CD4-positive, alpha-beta T cell treated with Interleukin-12 subunit alpha and Interleukin-12 subunit beta, for 1 hour (primary cell): ENCODE measurements at places on chromosomes 2 and 18.

- DNase-seq: no peak
Observed at GRCh38 chr2:223051693-223052289, at the start of gene KCNE4. Gene KCNE4, plus strand, starts transcription at chr2:223052190. Its CDS starts 641 bp downstream, at chr2:223052831.

DNA sequence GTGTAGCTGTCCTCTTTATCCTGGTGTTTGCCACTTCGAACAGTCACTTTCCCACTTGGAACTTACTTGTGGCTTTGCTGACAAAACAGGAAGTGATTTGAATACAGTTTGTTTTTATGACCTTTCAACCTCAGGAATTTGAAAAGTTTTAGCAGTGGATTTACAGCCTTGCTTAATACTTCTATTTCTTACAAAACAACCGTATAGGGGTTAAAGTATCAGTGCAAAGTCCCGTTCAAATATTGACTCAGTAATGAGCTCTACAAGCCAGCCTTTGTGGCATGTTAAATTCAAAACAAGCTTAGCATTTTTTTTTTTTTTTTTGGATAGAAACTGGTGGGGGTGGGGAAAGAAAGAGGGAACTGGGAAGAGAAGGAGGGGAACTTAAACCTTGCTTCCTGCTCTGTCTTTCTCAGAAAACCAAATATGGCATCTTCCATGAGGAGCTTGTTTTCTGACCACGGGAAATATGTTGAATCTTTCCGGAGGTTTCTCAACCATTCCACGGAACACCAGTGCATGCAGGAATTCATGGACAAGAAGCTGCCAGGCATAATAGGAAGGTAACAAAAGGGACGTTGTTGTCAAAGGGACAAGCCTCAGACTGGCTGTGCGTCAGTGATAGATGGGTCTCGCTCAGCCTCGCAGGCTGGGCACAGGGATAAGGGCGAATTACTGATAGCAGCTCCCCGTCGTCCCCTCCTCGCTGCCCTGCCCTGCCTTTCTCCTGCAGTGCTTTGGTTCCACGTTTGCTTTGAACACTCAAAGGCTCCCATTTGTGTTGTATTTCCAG lies at the start of gene HNMT:
Gene HNMT (plus strand): TSS at position 408 of the 793 bp plus-strand sequence. CDS start 19 bp downstream, at position 427.
- DNase-seq: no peak

- DNase-seq: no peak
Observed at GRCh38 chr18:3457261-3457724, 7.3 kb downstream of the TGIF1 start.

DNA sequence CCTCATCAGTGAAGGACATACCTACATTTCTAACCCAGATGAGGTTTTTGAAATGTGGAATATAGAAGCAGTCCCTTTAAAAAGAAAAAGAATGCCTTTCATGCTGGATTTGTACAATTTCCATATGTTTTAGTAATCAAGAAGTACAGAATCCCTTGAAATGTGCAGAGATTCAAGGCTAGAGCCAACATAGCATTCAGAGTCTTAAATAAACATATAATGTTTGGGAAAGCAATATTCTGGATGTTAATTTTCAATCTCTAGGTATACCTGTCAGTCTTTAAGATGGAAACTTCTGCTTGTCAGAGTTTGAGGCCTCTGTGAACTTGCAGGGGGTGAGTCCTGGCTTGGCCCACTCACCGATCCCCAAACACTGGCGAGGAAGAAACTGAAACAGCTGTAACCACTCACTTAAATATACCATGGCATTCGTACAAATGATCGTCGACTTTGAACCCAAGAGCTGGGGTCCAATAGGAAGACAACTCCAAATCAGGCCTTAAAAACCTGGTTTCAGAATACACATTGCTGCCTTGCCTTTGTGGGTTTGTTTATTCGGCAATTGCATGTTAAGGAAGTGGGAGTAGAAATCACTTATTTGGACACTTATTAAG lies 132.8 kb upstream of the NCK2 start:
- DNase-seq: no peak

- DNase-seq: no peak
Observed at GRCh38 chr2:23436346-23437098, 51.5 kb downstream of the KLHL29 start.

DNA sequence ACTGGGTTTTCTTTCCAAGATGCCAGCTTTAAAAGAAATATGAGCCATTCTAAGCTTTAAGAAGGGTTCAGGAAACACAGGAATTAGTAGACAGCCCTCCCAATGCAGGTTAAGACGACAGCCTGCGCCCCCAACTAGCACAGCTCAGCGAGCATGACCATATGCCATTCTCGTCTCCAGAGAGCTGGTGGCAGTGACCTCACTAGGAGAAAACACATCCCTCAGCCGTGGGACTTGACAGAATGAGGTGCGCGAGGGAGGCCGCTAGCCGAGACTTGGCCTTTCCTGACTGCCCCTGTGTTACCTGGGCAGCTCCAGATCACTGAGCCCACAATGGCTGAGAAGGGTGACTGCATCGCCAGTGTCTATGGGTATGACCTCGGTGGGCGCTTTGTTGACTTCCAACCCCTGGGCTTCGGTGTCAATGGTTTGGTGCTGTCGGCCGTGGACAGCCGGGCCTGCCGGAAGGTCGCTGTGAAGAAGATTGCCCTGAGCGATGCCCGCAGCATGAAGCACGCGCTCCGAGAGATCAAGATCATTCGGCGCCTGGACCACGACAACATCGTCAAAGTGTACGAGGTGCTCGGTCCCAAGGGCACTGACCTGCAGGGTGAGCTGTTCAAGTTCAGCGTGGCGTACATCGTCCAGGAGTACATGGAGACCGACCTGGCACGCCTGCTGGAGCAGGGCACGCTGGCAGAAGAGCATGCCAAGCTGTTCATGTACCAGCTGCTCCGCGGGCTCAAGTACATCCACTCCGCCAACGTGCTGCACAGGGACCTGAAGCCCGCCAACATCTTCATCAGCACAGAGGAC lies 103.9 kb downstream of the MAPK4 start:
- DNase-seq: no peak

- no peak for DNase-seq
Observed at GRCh38 chr2:222142027-222142426, 156.8 kb downstream of the PAX3 start.

GRCh38 chr2:138722316-138722715 lies 57.9 kb downstream of the NXPH2 start:
- no peak for DNase-seq

DNA sequence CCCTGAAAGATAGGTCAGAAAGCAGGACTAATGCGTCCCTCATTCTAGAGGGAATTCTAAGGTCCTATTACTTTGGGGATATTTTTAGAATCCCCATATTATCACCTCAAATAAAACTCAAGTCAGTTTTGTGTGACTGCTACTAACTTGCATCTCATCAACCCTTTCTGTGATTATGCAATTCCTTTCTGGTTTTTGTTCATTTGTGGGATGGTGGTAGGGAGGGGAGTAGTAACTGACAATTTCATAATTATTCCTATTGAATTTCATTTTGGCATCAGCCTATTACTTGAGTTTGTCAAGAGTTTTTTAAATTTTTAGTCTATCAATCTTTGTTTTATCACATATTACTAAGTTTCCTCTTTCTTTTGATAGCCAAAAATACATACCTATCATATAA lies 28.4 kb upstream of the TANK start:
- no peak for DNase-seq

- no peak for DNase-seq
Observed at GRCh38 chr2:64635976-64636911, 17.5 kb downstream of the SERTAD2 start.

DNA sequence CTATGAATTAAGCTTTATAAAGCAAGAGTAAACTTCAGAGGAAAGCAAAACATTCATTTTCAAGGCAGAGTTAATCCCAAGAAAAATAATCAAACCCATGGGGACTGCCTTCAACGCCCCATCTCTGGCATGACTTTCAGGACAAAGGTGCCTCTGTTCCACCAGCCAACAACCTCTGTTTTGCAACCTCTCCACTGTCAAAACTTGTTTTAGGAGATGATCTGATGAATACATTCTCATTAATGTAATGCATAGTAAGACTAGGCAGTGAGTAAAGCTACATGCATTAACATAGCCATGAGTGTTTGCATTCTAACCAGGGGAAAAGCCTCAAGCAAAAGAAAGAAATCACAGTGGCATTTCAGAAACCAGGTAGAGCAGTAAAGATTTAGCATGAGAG lies 357.0 kb downstream of the FBXO15 start:
- DNase-seq: no peak

GRCh38 chr2:30862054-30862651 lies 54.9 kb upstream of the CAPN13 start:
- peak; percentile 53 for DNase-seq

DNA sequence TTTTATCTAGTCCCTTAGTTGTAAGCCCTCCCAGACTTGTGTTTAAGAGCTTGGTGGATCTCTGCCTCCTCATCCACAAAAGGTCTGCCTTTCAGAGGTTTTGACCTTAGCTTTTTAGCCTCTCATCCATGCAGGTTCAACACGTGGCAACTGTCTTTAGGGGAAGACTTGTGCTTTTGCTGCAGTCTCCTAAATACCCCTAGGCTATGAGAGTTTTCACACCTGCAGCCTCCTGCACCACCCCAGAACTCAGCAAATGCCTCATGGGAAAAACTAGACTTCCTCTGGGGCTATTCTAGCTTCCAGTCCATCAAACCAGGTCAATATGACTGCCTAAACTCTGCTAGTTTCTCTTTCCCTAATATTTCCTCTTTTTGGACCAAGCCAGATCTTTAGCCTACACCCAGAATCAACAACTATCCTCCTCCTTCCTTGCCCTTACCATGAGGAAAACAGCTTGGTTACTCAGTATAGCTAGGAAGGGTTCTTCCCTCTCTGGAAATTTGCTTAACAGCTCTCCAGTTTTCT lies 132.3 kb upstream of the RIOK3 start:
- no peak for DNase-seq

- DNase-seq: no peak
Observed at GRCh38 chr2:235612181-235612950, 118.5 kb downstream of the AGAP1 start.

GRCh38 chr18:1624612-1625011 lies 719.9 kb downstream of the ADCYAP1 start:
- DNase-seq: no peak

GRCh38 chr18:79485788-79486355 lies 90.1 kb downstream of the NFATC1 start:
- no peak for DNase-seq

GRCh38 chr2:232438951-232439757 lies 16.8 kb upstream of the ALPI start:
- peak; percentile 48 for DNase-seq

GRCh38 chr2:221228214-221228769 lies 343.8 kb downstream of the EPHA4 start:
- no peak for DNase-seq

DNA sequence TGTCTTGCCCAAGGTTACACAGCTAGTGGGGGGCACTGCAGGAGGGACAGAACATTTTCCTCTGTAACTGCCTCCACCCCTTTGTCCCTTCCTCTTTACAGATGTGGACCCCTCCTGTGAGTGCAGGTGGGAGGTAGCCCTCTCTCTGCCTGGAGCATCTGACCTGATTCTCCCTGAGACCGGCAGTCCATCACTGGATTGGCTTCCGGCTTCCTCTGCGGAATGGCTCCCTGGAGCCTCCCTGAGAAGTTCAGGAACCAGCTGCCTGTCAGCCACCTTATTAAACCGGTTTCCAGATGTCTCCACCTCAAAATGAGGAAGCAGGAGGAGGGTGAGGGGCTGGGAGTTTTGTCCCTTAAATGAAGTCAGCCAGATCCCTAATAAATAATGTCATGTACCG lies 67.3 kb upstream of the TNP1 start:
- no peak for DNase-seq

DNA sequence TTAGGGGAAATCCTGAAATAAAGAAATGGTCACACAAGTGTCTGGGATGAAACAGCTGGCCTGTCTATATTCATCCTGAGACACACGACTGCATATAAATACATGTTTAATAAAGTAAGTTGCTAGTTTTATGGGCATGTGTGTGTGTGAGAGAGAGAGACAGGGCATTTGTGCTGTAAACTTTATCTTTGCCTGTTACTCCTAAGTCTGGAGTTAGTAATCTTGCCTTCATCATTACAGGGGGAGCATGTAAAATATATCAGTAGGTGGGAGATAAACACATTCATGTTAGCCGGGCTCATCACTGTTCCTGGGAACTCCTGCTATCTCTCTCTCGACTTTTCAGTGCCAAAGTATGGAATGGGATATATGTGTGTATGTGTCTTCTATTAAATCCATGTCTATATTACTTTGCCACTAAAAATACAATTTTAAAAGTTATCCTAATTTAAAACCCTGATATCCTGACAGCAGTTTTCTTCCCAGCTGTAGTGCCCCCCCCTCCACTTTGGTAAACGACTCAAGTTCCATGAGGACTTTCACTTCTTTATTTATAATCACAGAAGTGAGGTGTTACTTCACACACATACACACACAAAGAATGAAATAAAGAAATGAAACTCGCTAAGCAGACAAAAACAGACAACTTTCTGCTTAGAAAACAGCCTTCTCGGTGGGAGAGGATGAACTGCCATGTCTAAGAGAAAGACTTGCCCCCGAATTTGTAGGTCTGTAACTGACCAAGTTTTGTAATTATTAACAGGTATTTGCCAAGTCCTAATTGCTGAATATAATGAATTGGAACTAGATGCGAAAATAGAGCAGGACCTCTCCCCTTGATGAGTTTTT lies 947 bp downstream of the ZEB2 start:
- DNase-seq: no peak

- DNase-seq: no peak
Observed at GRCh38 chr2:41949091-41949882, 98.5 kb upstream of the PKDCC start.

DNA sequence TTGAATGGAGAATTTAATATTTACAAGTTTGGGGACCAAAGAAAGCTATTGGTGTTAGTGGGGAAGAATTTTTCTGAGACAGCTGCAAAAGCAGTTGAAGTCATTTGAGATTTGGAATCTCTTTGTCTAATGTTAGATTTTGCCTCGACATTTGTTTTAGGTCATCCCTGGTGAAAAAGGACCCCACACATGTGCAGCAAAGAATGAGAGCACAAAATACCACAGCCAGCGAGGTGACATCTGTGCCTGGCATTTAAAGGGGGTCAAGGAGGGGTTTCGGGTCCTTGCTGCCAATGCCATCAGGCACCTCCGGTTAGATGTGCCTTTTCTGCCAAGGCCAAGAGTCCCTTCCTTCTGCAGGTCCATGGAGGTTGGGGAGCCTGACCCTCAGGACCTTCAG lies 173.3 kb downstream of the TRIB2 start:
- DNase-seq: no peak

GRCh38 chr2:217553202-217553601 lies 449.6 kb downstream of the TNS1 start:
- DNase-seq: no peak

GRCh38 chr2:3293221-3293620 lies 84.4 kb downstream of the EIPR1 start:
- DNase-seq: no peak

- no peak for DNase-seq
Observed at GRCh38 chr18:47413327-47413726, 161.9 kb upstream of the SKOR2 start.

DNA sequence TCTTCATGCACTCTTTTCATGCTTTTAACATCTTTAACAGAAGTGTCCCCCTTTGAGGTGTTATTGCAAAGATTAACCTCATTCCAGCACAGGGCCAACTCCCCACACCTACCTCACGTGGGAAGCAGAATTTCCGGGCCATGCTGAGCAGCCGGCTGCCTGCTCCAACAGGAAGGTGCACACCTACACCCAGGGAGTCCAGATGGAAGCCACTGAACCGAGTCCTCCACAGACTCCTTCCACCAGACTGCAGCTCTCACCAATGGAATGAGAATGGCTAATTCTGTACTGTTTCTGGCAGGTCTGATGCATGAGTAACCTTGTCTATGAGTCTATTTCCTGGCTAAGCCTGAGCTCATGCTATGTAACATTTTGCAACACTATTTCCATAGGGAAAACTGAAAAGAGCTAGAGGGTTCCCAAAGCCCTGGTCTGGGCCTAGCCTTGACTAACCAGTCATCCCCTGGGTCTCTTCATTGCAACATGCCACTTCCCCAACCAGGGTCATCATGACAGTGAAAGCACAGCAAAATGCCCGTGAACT lies 11.0 kb downstream of the ERFE start:
- no peak for DNase-seq
